Stimulated activated CD8-positive, alpha-beta memory T cell treated with anti-CD3 and anti-CD28 coated beads, Interleukin-15, amount 100 ng/mL, for 48 hours (primary cell): ENCODE measurements at places on chromosomes 1 and 21.

GRCh38 chr1:118963456-118964430, 24.4 kb downstream of the TBX15 start:
- DNase-seq = no peak

DNA sequence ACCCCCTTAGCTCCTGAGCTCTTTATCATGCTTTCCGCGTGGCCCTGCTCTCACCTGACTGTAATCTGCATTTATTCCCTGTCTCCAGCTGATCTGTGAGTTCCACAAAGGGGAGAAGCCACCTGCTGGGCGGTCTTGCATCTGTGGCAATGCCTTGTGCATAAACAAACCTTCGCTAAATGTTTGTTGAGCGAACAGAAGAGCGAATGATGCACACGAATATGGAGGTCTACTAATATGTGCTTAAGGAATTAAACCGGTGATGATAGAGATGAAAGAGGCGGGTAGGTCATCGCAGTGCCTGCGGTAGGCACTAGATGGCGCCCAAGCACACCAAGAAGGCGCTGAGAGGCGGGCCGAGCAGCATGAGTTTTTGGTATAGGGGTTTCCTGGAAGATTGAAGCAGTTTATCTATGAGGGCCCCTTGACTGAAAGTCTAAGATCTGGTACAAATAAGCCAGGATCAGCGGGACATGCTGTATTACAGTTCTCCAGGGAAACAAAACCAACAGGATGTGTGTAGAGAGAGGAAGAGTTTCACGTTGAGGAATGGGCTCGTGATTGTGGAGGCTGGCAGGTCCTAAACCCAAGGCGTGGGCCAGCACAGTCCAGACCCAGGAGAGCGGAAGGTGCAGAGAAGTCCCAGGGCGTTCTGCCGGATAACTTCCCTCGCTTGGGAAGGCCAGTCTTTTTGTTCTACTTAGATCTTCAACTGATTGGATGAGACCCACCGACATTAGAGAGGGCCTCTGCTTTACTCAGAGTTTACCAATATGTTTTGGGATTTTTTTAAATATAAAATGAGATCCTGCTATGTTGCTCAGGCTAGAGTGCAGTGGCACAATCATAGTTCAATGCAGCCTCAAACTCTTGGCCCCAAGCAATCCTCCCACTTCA, 34.7 kb downstream of the TOMM20 start:
- DNase-seq = peak; percentile 64

DNA sequence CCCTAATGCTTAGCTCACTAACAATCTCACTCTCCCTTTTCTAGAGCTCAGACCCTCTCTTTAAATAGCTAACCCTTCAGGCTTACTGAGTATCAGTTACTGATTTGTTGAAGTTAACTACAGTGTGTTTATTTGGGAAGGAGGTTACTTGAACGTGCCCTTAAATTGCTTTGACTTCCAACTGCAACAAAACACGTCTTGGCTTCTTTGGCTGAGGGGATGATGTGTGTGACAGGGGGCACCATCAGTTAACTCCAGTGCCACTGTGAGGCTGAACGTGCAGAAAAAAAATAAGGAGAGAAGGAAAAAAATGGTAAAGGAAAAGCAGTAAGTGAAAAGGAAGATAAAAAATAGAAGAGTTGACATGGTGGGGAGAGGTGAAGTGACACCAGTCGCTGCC, 75.1 kb upstream of the NRIP1 start:
- DNase-seq = no peak

DNA sequence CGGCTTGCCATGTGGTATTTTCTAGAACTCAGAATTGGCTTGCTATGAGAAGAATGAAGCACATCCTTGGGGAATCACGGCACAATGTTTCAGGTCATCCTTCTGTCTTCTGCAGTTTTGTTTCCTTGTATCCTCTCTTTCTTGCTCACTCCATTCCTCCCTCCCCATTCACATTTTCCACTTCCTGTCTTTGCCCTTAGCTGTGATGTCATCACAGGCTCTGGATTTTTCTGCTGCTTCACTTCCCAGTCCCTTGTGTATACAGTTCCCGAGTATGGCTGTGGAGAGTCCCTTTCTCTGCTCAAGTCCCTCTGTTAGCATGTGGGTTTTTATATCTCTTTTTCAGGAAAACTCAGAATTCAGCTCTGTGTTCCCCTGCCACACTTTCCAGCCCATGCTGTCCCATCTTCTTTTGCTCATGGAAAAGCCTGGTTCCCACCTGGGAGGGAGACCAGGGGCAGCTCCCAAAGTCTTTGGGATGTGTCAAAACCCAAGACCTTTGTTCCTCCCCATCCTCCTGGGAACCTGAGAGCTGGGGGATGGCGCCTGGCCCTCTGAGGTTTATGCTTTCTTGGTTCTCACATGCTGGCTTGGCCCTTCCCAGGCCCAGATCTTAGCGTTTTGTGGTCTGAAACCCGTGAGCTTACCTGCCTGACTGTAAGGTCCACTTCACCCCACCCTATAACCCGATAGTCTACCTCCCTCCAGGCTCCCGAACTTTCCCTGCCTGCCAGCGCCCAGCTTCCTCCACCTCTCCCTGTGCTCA, 4.8 kb upstream of the RGS16 start:
- DNase-seq = no peak

- DNase-seq = no peak
Observed at GRCh38 chr1:39727932-39728317, 10.8 kb upstream of the PPIE start.

DNA sequence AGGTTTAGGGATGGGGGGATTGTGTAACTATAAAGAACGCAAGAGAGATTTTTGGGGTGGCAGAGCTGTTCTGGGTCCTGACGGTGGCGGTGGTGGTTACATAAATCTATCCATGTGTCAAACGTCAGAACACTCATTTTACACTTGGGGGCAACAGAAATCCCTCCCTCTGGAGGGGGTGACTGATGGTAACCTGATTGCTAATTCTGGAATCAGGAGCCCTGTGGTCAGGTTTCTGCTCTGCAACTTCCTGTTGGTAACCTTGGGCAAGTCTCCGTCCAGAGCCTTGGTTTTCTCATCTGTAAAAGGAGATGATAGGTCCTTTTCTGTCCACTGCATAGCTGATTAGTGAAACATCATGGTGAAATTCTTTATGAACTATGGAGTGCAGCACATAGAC, 40.9 kb downstream of the ALPL start:
- DNase-seq = no peak

- no peak for DNase-seq
Observed at GRCh38 chr1:239434181-239434580, 47.8 kb downstream of the CHRM3 start.
